Choroid plexus epithelial cell (primary cell): ENCODE measurements at places on chromosomes 5 and 9.

- DNase-seq = no peak
These were observed 54.5 kb upstream of the PSD2 start for GRCh38 chr5:139740992-139741672.

- DNase-seq = no peak
These were observed 76.2 kb downstream of the TSPAN17 start for GRCh38 chr5:176723440-176723839.

- DNase-seq = no peak
These were observed 27.3 kb upstream of the FANCC start for GRCh38 chr9:95344735-95345325.

- no peak for DNase-seq
These were observed 5.6 kb downstream of the TBC1D9B start for GRCh38 chr5:179901915-179902762.

GRCh38 chr5:28408651-28409050 is 1370.3 kb upstream of the CDH9 start:
- no peak for DNase-seq

DNA sequence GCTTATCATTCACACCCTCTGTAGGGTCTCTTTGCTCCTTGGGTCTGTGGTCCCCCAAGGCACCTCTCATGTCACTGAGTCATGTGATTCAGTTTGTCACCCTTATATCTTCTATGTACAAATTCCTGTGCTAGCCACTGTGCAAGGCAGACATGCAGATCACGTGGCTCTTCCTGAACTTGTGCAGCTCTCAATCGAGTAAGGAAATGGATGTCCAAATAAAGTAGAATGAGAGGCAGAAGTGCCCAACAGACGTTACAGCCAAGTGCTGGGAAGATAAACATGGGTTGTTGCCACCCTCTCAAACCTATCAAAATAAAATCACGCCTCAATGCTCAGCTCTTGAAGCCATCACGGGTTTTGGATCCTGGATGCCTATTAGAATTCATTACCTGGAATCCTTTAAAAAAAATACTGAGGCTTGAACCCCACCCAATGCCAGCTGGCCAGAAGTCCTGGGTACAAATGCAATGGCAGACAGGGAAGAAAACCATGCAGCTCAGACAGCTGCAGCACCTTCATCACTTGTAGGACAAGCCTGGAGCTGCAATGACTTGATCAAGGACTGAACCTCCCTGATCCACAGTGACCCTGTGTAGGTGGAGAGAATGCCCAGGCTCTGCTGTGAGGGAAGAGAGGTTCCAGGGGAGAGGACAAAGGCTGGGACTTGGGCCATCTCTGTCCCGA is 228.7 kb upstream of the DAP start:
- no peak for DNase-seq

- DNase-seq = peak; percentile 92
These were observed 8.8 kb upstream of the TRAF1 start for GRCh38 chr9:120935383-120935857.
